ENCODE measurements at places on chromosomes 3 and 15. TPM values are rescaled to one million over a fixed set of nuclear protein-coding genes. Genes with fewer than 3 reads are reported as not detected.

CERS3 gene
- polyA plus RNA-seq = not detected

PEX5L gene
- 0.15 TPM for polyA plus RNA-seq

SOX14 gene
- polyA plus RNA-seq = not detected

BDH1 gene
- 21.4 TPM for polyA plus RNA-seq

CASR gene
- not detected for polyA plus RNA-seq

C2CD4A gene
- not detected for polyA plus RNA-seq

GRCh38 chr15:58298879-58299850, 132.6 kb upstream of the LIPC start:
- no peak for DNase-seq
- no peaks in the 10 kb centered on the region for H3K27me3 ChIP-seq
- no peaks in the 10 kb centered on the region for H3K4me1 ChIP-seq
- no peak overlapping the region for H3K27ac ChIP-seq

- H3K36me3 ChIP-seq = no peaks in the 10 kb centered on the region
- DNase-seq = no peak
- H3K4me3 ChIP-seq = no peak overlapping the region
- no peak overlapping the region for H3K27ac ChIP-seq
- no peaks in the 10 kb centered on the region for H3K27me3 ChIP-seq
Measured at GRCh38 chr3:78967061-78967460, 800.7 kb downstream of the ROBO1 start.

OR5K2 gene
- not detected for polyA plus RNA-seq

GRCh38 chr3:79383402-79384012, 384.3 kb downstream of the ROBO1 start:
- no peak overlapping the region for H3K4me3 ChIP-seq
- H3K27ac ChIP-seq = no peak overlapping the region

STX19 gene
- not detected for polyA plus RNA-seq

IMPG2 gene
- not detected for polyA plus RNA-seq

IL20RB gene
- 0.45 TPM for polyA plus RNA-seq

GRCh38 chr15:72113347-72114031, 4.5 kb downstream of the MYO9A start:
- H3K4me3 ChIP-seq = no peak overlapping the region
- H3K36me3 ChIP-seq = no peaks in the 10 kb centered on the region
- H3K4me1 ChIP-seq = peaks cover 13% of the 10 kb centered on the region
- H3K27me3 ChIP-seq = no peaks in the 10 kb centered on the region
- no peak overlapping the region for H3K27ac ChIP-seq
- DNase-seq = no peak

DNA sequence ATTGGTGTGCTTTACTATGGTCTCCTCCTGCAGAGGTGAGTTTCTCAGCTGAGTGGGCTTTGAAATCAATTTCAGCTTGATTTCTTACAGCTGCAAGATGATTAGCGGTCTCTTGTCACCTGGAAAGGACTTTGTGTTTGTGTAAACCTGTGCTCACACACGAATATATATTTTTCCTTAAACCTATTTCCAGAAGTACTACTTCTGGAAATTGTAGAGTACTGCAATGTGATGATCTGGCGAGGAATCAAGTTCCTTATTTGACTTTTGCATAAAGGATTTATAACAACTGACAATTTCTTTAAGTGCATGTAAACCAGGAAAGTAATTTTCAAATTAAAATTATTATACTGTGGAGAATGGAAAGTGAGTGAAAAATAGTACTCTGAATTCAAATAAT, 2.1 kb downstream of the MCTP2 start:
- peaks cover 32% of the 10 kb centered on the region for H3K4me1 ChIP-seq
- no peak overlapping the region for H3K27ac ChIP-seq
- no peak overlapping the region for H3K4me3 ChIP-seq
- no peaks in the 10 kb centered on the region for H3K27me3 ChIP-seq
- no peaks in the 10 kb centered on the region for H3K36me3 ChIP-seq
- no peak for DNase-seq

SAMMSON gene
- polyA plus RNA-seq = not detected

NRG4 gene
- polyA plus RNA-seq = not detected

- H3K4me1 ChIP-seq = no peaks in the 10 kb centered on the region
- DNase-seq = no peak
- no peak overlapping the region for H3K4me3 ChIP-seq
- no peaks in the 10 kb centered on the region for H3K36me3 ChIP-seq
Measured at GRCh38 chr3:122217901-122218300, 34.4 kb downstream of the CASR start.

- H3K4me3 ChIP-seq = no peak overlapping the region
- H3K4me1 ChIP-seq = no peaks in the 10 kb centered on the region
- no peak overlapping the region for H3K27ac ChIP-seq
- DNase-seq = no peak
- no peaks in the 10 kb centered on the region for H3K36me3 ChIP-seq
Measured at GRCh38 chr3:25468866-25469319, 40.8 kb downstream of the RARB start.

GRCh38 chr15:53658255-53658654, 101.2 kb downstream of the WDR72 start:
- H3K4me3 ChIP-seq = no peak overlapping the region
- no peak overlapping the region for H3K27ac ChIP-seq
- H3K4me1 ChIP-seq = no peaks in the 10 kb centered on the region
- no peaks in the 10 kb centered on the region for H3K36me3 ChIP-seq

GRCh38 chr3:197775317-197775716, 15.7 kb upstream of the LRCH3 start:
- no peak overlapping the region for H3K4me3 ChIP-seq
- H3K4me1 ChIP-seq = no peaks in the 10 kb centered on the region
- no peak for DNase-seq
- peaks cover 64% of the 10 kb centered on the region for H3K36me3 ChIP-seq

GRCh38 chr15:30929064-30929669, 25.5 kb downstream of the FAN1 start:
- peaks cover 14% of the 10 kb centered on the region for H3K36me3 ChIP-seq
- no peaks in the 10 kb centered on the region for H3K27me3 ChIP-seq
- H3K27ac ChIP-seq = no peak overlapping the region
- H3K4me1 ChIP-seq = no peaks in the 10 kb centered on the region
- H3K4me3 ChIP-seq = no peak overlapping the region

GRCh38 chr15:89662893-89663626, 7.8 kb upstream of the KIF7 start:
- no peaks in the 10 kb centered on the region for H3K36me3 ChIP-seq
- no peaks in the 10 kb centered on the region for H3K27me3 ChIP-seq
- no peaks in the 10 kb centered on the region for H3K4me1 ChIP-seq
- H3K27ac ChIP-seq = no peak overlapping the region

SEMA3G gene
- polyA plus RNA-seq = not detected

CNTN6 gene
- polyA plus RNA-seq = not detected

GRCh38 chr15:63948971-63949370, 97.3 kb downstream of the DAPK2 start:
- H3K27me3 ChIP-seq = no peaks in the 10 kb centered on the region
- H3K27ac ChIP-seq = no peak overlapping the region
- no peaks in the 10 kb centered on the region for H3K36me3 ChIP-seq
- H3K4me3 ChIP-seq = no peak overlapping the region
- DNase-seq = no peak

GRCh38 chr3:156016902-156017301, 103.5 kb upstream of the KCNAB1 start:
- no peak for DNase-seq
- H3K27me3 ChIP-seq = no peaks in the 10 kb centered on the region
- no peaks in the 10 kb centered on the region for H3K36me3 ChIP-seq
- no peak overlapping the region for H3K27ac ChIP-seq

DNA sequence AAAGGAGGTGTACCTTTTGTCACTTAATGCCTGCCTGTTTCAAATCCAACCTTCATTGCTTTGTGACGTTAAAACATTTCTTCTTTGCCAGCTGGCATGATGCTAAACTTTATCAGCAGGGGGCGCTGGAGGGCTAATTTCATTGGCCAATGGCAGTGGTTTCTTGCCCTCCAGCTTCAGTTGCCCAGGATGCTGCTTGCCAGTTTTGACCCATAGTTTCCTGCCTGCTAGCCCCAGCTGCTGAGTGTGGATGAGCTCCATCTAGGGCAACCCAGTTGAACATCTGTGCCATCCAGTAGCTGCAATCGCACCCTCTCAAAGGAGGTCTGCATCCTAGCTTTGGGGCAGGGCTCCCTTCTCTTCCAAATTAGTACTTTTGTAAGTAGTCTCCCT, 22.1 kb downstream of the ACKR2 start:
- no peak overlapping the region for H3K4me3 ChIP-seq
- no peaks in the 10 kb centered on the region for H3K4me1 ChIP-seq
- no peak overlapping the region for H3K27ac ChIP-seq

- H3K4me3 ChIP-seq = no peak overlapping the region
- no peaks in the 10 kb centered on the region for H3K4me1 ChIP-seq
- no peaks in the 10 kb centered on the region for H3K36me3 ChIP-seq
- DNase-seq = no peak
Measured at GRCh38 chr15:57911247-57911646, 154.3 kb downstream of the ALDH1A2 start.

- H3K27me3 ChIP-seq = no peaks in the 10 kb centered on the region
- H3K4me3 ChIP-seq = no peak overlapping the region
- DNase-seq = no peak
- no peaks in the 10 kb centered on the region for H3K36me3 ChIP-seq
- no peaks in the 10 kb centered on the region for H3K4me1 ChIP-seq
Measured at GRCh38 chr15:58383876-58384275, 47.9 kb upstream of the LIPC start.

RETNLB gene
- not detected for polyA plus RNA-seq

- DNase-seq = no peak
- H3K36me3 ChIP-seq = no peaks in the 10 kb centered on the region
- peak overlapping the region; percentile 77 for H3K27ac ChIP-seq
- peaks cover 51% of the 10 kb centered on the region for H3K4me1 ChIP-seq
- H3K4me3 ChIP-seq = no peak overlapping the region
Measured at GRCh38 chr3:15796771-15797641, 773 bp downstream of the ANKRD28 start.

GRCh38 chr15:70792171-70792573, 28.8 kb upstream of the UACA start:
- H3K27me3 ChIP-seq = no peaks in the 10 kb centered on the region
- no peaks in the 10 kb centered on the region for H3K4me1 ChIP-seq
- no peak for DNase-seq
- H3K36me3 ChIP-seq = no peaks in the 10 kb centered on the region
- H3K4me3 ChIP-seq = no peak overlapping the region

DNA sequence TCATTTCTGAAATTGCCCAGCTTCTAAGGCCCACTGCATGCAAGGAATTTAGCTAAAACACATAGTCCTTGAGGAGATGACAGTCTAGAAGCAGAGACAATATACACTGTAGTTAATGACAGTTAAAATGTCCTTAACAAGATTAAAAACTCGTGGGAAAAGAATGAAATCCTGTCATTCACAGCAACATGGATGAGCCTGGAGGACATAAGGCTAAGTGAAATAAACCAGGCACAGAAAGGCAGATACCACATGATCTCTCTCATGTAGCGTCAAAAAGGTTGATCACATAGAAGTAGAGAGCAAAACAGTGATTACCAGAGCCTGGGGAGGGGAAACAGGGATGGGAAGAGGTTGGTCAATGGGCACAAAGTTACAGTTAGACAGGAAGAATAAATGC, 36.3 kb upstream of the GOLGA8J start:
- H3K27me3 ChIP-seq = no peaks in the 10 kb centered on the region
- no peaks in the 10 kb centered on the region for H3K36me3 ChIP-seq

KIAA1143 gene
- 24.5 TPM for polyA plus RNA-seq

GRCh38 chr3:186991470-186991869, 61.1 kb downstream of the ST6GAL1 start:
- H3K4me1 ChIP-seq = no peaks in the 10 kb centered on the region
- H3K27me3 ChIP-seq = no peaks in the 10 kb centered on the region
- no peak for DNase-seq

DNA sequence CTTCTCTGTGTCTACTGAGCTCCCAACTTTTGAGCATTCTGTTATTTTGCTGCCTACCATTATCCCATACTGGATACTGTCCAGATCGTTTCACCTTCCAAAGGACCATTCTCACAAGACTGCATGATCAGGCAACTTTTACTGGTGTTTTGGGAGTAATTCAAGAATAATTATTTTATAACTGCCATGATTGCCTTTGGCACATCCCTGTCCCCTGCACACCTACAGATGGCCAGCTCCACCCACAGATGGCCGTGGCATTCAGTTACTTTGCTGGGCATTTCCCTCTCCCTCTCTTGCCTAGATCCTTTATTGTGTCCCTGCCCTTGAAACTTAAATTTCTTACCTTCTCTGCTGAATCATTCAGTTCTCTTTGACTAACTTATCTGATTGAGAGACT, 263.9 kb downstream of the DIPK2A start:
- H3K4me1 ChIP-seq = no peaks in the 10 kb centered on the region
- H3K4me3 ChIP-seq = no peak overlapping the region
- H3K27ac ChIP-seq = no peak overlapping the region
- H3K36me3 ChIP-seq = no peaks in the 10 kb centered on the region
- no peaks in the 10 kb centered on the region for H3K27me3 ChIP-seq

GRCh38 chr3:122013448-122013925, 8.6 kb downstream of the ILDR1 start:
- no peak for DNase-seq
- no peak overlapping the region for H3K27ac ChIP-seq
- no peaks in the 10 kb centered on the region for H3K4me1 ChIP-seq
- H3K4me3 ChIP-seq = no peak overlapping the region
- no peaks in the 10 kb centered on the region for H3K27me3 ChIP-seq

C15orf39 gene
- polyA plus RNA-seq = 6.1 TPM

DNA sequence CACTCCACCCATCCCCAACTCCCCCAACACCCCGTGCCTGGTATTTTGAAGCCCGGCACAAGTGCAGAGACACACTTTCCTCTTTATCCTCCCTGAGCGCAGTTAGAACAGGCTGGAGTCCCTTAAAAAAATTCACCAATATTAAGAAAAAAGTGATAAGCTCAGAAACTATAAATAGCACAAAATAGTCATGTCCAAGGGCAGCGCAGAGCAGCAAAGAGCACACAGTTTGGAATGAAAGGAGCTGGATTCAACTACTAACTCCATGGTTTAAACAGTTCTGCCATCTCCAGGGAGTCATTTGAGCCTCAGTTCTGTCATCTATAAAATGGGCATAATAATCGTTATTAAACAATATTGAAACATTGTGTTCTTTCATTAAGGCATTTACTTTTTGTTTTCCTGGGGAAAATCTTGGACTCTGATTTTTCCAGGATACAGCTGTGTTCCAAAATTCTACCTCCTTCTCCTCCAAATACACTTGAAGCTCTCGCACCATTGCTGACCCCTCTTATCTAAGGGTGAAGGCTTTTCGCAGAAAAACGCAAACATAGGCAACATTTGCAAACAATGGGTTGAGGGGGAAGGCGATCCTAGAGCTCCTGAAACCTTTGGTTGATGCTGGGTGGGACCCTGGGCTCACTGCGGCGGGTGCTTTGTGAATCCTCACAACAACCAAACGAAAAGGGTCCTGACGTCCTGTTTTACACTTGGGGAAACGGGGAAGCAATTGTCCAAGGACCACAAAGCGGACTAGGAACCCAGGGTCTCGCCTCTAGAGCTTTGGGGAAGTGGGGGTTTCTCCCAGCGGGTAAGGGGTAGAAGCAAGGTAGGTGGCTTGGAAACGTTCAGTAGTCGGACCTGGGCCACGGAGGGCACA, 41.8 kb downstream of the EPHB3 start:
- peaks cover 15% of the 10 kb centered on the region for H3K4me1 ChIP-seq
- no peak for DNase-seq
- H3K4me3 ChIP-seq = no peak overlapping the region
- H3K27me3 ChIP-seq = peaks cover 46% of the 10 kb centered on the region
- H3K27ac ChIP-seq = no peak overlapping the region

- no peaks in the 10 kb centered on the region for H3K4me1 ChIP-seq
- no peak for DNase-seq
- no peak overlapping the region for H3K27ac ChIP-seq
Measured at GRCh38 chr3:18194431-18194830, 230.7 kb downstream of the SATB1 start.

CNTN3 gene
- not detected for polyA plus RNA-seq

DPPA2 gene
- not detected for polyA plus RNA-seq

SEMA6D gene
- polyA plus RNA-seq = not detected

All from CD8-positive, alpha-beta memory T cell (primary cell).